Neuronal stem cell (in vitro differentiated cells): ENCODE measurements at places on chromosomes 16 and 17.

GRCh38 chr16:66608241-66609138 is 4.0 kb downstream of the CMTM3 start:
- peaks cover 69% of the 10 kb centered on the region for H3K36me3 ChIP-seq
- peak overlapping the region; percentile 43 for H3K27ac ChIP-seq
- DNase-seq = peak; percentile 74
- H3K27me3 ChIP-seq = no peaks in the 10 kb centered on the region
- H3K4me3 ChIP-seq = no peak overlapping the region

DNA sequence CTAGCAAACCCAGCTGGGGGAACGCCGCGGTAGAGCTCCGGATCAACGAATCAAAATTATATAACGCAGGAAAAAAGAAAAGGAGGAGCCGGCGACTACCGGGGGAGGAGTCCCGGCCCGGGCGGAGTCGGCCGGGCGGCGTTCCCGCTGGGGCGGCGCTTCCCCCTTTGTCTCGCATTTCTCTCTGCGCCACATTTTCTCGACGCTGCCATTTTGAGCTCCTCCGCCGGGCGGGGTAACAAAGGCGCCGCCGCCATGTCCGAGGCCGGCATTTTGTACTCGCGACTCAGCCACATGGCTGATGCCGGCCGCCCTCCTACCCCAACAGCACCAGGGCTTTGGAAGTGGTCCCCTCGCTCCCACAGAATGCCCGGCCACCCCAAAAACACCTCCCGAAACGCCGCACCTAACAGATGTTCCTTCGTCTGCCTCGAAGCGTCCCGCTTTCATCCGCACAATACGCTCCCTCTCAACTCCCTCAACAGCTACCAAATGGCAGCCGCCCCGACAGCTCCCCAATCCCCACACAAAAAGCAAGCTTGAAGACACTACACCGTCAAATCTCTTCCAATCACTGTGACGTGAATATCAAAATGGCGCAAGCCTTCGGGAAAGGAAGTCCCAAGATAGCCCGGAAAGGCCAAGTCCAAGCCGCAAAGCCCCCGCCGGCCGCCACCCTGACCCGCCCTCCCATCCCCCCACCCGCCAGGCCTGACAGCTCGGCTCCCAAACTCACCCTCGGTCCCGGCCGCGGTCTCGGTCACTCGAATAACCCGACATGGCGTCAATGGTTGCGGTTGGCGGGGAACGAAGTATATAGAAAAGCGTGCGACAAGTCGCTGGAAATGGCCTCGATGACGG is 519 bp downstream of the DDX5 start:
- peak; percentile 79 for DNase-seq
- peak overlapping the region; percentile 99 for H3K4me3 ChIP-seq
- H3K27me3 ChIP-seq = no peaks in the 10 kb centered on the region
- H3K27ac ChIP-seq = peak overlapping the region; percentile 93
- H3K4me1 ChIP-seq = peaks cover 3% of the 10 kb centered on the region

- H3K27me3 ChIP-seq = no peaks in the 10 kb centered on the region
- H3K27ac ChIP-seq = no peak overlapping the region
- DNase-seq = no peak
- H3K36me3 ChIP-seq = no peaks in the 10 kb centered on the region
- H3K4me3 ChIP-seq = no peak overlapping the region
Measured at GRCh38 chr16:10597187-10597601, 16.8 kb upstream of the EMP2 start.

GRCh38 chr16:11624205-11624604 is 37.5 kb upstream of the LITAF start:
- no peaks in the 10 kb centered on the region for H3K36me3 ChIP-seq
- H3K4me3 ChIP-seq = no peak overlapping the region
- H3K27me3 ChIP-seq = no peaks in the 10 kb centered on the region
- peaks cover 1% of the 10 kb centered on the region for H3K4me1 ChIP-seq
- H3K27ac ChIP-seq = no peak overlapping the region

DNA sequence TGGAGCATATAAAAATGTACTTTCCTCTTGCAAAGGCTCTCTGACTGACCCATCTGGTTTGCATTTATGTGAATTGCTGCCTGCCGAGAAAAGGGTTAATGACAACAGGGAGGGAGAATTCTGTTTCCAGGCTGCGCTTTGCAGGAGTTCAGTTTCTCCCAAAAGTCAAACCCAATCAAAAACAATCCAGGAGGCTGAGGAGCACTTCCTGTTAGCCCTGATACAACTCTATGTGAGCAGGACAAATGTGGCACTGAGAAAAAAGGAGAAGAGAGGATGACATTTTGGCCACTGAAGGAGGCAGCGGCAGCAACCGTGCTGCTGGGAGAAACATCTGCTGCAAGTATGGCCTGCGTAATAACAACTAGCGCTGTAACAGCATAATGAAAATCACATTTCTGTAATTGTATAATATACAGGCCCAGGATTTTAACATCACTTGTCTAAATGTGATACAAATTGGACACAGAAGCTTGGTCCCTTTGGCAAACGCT is 26.8 kb upstream of the ELAC2 start:
- H3K4me1 ChIP-seq = no peaks in the 10 kb centered on the region
- H3K27ac ChIP-seq = no peak overlapping the region
- H3K27me3 ChIP-seq = no peaks in the 10 kb centered on the region
- DNase-seq = no peak
- H3K36me3 ChIP-seq = no peaks in the 10 kb centered on the region

DNA sequence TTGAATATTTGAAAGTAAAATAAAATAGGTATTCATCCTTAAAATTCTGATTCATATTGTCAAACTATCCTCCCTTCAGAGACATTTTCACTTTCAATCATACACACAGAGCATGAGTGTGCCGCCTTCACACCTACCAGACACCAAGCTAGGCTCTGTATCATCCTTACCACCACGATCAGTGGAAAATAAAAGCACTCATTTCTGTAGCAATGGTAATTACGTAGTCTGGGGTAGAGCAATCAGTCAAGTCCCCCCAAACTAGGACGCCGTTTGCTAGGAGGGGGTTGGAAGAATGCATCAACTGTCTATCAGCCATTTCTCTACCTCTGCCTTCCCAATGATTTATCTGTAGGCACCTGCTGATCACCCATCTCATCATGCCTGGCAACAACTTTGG is 84.6 kb upstream of the GRIN2A start:
- H3K36me3 ChIP-seq = no peaks in the 10 kb centered on the region
- H3K27ac ChIP-seq = no peak overlapping the region
- no peak overlapping the region for H3K4me3 ChIP-seq
- no peak for DNase-seq
